ENCODE measurements at places on chromosomes 1 and 21. TPM values are rescaled to one million over a fixed set of nuclear protein-coding genes. Genes with fewer than 3 reads are reported as not detected.

VASH2 gene
- 0.06 TPM for polyA plus RNA-seq

ATP1A2 gene
- polyA plus RNA-seq, result not detected

PLD5 gene
- polyA plus RNA-seq, result 4.2 TPM

GRCh38 chr1:31804098-31804497, 11.7 kb downstream of the SPOCD1 start:
- no peak for DNase-seq

ENAH gene
- 13.2 TPM for polyA plus RNA-seq

- DNase-seq, result no peak
Observed at GRCh38 chr1:21362096-21362495, 71.8 kb upstream of the ECE1 start.

F5 gene
- polyA plus RNA-seq, result not detected

SLAMF7 gene
- polyA plus RNA-seq, result 3.1 TPM

CDK18 gene
- polyA plus RNA-seq, result 13.4 TPM

ERO1B gene
- polyA plus RNA-seq, result 0.78 TPM

DNA sequence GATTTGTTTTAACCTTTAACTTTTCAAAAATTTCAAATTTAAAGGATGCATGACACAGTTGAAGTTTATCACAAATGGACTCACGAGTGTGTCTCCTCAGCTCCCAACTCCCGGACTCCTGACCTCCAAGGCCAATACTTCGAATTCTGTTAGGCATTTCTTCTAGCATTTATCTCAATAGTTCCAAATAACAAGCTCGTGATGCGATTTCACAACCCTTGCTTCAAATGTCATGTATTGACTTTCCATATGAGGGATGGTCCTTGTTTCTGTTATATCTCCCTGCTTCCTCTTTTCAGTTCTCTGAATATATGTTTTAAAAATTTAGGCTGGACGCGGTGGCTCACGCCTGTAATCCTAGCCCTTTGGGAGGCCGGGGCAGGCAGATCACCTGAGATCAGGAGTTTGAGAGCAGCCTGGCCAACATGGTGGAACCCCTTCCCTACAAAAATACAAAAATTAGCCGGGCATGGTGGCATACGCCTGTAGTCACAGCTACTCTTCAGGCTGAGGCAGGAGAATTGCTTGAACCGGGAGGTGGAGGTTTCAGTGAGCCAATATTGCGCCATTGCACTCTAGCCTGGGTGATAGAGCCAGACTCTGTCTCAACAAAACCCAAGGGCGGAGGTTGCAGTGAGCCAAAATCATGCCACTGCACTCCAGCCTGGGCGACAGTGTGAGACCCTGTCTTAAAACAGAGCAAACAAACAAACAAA, 52.0 kb upstream of the TINAGL1 start:
- no peak for DNase-seq

- no peak for DNase-seq
Observed at GRCh38 chr1:52955129-52955970, 28.3 kb downstream of the SCP2 start.

DNA sequence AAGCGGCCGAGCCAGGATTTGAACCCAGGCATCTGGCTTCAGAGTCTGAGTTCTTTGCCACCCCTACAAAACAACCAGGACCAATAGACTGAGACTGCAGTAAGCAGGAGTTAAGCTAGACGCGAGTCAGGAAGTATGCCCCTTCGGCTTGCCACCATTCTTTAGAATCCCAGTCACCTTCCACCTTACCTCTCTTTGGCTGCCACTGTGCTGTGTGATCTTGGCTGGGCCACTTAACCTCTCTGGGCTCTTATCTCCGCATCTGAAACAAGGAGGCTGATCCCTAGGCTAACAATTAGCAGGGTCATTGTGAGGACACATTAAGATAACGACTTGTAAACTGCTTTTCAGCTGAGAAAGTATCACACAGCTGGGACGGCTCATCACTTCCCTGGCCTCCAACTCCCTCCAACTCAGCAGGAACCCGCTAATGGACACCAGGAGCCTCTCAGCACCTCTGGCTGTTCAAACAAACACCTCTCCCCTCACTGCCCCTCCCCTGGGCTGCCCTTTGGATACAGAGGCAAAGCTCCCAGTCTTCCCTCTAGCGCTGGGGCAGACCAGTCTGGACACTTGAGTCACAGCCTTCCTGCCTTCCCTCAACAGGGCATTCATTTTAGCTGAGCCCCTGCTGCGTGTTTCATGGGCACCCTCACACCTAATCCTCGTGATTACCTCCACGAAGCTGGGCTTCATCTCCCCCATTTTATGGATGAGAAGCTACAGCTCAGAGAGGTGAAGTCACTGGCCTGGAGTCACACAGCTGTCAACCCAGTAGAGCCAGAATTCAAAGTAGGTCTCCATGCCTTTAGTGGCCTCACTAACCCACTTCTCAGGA, 83.2 kb downstream of the CAMK2N1 start:
- DNase-seq, result no peak

DNA sequence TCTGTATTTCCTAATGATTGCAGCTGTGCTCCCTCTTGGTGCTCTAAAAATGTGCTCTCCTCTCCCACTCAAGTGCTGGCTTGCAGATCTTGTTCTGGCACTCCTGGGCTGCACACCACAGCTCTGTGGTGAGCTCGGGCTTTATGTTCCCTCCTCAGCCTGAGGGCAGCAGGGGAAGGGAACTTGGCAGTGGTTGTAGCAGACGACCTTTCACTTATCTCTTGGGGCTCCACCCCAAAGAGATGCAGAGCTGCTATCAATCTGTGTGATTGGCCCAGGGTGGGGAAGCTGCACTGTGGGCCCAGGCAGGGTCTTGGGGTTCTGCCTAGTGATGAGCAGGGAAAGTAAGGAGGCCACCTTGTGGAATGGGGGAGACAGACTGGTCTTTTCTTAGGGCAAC, 143.5 kb upstream of the GORAB start:
- peak; percentile 42 for DNase-seq

DNA sequence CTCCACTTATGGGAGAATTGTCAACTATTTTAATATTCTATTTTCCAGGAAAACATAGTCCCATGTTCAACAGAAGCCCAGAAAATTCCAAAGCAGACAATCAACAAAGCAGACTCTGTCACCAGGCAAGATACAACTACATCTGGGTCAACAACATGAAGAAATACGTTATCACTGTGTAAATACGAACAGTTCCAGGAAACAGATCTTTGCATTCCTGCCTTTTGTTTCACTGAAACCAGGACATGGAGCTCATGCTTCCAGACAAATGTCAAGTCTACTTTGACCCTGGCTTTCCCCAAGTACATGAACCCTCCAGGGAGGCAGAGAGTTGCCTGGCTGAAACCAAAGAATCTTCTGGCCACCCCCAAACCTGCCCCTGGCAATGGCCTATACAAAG, 106.7 kb downstream of the SETD4 start:
- no peak for DNase-seq

GRCh38 chr1:28132171-28133167, 44.0 kb downstream of the PTAFR start:
- DNase-seq, result no peak

DNA sequence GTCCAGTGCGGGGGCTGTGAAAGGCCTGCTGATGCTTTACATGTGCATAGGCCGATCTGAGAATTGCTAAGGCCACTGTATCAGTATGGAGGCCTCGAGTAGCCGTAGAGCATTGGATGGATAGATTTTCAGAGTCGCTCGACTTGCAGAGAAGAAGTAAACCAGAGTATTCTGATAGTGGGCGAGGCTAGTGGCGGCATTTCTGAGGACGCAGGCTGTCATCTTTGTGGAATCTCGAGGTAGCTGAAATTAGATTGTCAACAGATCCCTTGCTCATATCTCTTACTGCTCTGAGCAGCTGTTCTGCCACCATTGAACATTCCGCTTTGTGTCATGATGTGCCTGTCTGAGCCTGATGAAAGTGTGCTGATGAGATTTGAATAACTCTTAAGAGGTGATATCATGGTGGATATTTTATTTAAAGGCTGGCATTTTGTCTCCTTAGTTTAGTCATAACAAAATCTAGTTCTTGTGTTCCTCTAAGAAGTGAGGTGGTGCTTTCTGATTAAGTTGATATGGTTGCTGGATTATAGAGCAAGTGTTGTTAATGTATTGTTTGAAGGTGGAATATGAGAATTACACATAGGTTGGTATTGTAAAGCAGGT, 1.5 kb downstream of the KIF1B start:
- DNase-seq, result peak; percentile 59

DNA sequence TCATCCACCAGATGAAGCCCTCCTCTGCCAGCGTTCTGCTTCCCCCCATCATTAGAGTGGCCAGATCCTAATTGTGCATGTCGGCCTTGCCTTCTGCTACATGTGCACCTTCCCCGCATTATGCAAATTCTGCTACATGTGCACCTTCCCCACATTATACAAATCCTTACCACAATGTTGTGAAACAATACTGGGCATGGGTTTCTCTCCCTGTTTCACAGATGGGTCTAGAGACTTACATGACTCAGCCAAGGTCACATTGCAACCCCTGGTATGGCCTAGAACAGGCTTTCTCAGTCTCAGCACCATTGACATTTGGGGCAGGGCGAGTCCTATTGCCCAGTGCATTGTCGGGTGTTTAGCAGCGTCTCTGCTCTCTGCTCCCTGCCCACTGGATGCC, 1.0 kb upstream of the CELA2A start:
- DNase-seq, result no peak

DNA sequence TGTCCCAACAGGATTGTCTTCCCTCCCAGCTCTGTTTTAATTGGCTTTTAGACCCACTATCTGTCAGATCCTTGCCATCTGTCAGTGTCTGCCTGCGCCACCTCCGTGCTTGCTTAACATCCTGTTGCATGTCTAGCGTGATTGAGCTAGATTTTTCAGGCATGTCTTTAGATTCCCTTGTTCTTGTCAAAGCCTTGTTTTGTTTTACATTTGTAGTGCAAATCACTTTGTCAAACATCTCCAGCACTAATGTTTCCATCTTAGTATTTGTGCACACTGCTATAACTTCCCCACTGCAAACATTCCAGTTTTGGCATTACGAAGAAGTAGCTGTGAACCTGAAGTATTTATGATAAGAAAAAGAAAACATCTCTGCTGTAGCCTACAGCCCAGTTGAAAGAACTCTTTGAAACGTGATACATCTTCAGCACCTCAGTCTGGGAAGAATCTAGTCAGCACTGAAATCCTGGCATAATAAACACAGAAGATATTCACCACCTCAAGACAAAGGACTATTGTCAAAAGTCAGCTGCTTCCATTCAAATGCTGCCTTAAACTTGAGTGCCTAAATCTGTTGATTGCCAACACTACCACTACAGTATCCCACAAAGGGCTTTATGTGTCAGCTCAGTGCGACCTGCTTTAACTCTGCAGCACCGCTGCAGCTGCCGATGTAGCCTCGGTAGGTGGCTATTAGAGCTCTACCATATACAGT, 105.0 kb downstream of the FNBP1L start:
- DNase-seq, result peak; percentile 24

Measured in foreskin keratinocyte (primary cell).